ENCODE measurements at places on chromosomes 13 and 19.

DNA sequence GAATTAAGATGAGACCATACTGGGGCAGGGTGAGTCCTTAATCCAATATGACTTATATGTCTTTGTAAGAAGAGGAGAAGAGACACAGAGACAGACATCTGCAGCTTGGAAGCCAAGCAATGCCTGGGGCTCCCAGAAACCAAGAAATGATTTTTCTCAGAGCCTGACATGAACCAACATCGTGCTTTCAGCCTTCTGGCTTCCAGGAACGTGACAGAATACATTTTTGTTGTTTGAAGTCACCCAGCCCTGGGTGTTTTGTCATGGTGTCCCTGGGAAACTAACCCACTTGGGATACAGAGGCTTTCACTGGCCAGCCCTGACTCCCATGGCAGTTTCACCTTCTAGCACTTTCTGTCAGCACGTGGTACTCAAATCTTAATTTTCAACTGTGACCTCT is 95.3 kb upstream of the SLC10A2 start:
- DNase-seq, result no peak

DNA sequence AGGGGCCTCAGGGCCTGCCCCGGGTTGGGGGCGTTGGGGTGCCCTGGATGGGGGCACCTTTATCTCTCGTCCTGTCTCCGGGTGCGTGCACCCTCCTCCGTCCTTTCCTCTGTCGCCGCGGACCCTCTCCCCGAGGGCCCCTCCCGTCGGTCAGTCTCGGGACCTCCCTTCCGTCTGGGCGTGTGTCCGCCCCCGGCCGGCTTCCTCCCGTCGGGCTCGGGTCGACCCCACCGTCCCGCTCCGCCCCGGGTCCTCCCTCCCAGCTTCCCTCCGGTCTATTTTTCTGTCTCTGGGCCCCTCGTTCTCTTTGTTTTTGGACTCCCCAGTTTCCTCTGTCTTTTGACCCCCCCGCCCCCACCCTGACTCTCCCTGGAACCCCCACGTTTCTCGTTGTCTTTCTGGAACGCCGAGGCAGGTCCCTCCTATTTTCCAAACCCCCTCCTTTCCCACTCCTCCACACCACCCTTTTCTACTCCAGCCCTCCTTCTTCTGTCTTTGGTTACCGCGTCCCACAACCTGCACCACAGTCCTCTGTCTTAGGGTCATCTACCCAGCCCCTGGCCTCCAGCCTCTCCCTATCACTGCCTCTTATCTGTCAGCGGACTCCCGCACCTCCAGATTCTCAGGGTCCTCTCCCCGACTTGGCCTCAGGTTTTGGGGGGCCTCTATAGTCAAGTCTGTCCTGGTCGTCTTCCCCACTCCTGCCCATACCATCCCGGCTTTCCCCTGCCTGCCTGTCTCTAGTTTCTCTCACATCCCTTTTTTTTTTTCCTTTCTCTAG is 757 bp downstream of the EGLN2 start:
- DNase-seq, result no peak

- DNase-seq, result no peak
These were observed 87.6 kb downstream of the CAB39L start for GRCh38 chr13:49356223-49356622.

DNA sequence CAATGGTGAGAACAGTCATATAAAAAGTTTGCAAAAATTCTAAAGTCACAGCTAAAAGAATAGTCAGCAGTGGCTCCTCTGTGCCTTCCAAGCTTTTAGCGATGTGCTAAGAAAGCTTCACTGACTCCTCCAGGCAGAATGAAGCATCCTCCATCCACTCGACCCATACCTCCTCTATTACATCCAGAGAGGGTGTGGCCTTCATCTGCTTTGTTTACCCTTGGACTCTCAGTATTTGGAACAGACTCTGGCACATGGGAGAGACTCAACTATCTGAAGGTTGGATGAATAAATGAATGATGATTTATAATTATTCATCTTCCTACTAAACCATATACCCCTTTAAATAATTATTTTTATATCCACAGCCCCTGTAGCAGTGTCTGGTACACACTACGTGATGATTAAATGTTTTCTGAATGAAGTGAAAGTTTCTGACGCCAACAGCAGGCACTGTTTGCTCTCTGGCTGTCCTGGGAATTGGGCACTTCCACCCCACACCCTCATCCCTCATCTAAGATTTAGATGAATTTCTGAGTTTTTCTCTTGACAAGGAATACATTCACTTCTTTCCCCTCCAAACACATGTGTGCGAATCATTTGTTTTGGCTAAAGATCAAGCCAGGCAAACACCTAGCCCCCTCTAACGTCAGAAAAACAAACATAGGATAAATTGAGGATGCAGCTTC is 93.9 kb downstream of the NUFIP1 start:
- DNase-seq, result no peak

DNA sequence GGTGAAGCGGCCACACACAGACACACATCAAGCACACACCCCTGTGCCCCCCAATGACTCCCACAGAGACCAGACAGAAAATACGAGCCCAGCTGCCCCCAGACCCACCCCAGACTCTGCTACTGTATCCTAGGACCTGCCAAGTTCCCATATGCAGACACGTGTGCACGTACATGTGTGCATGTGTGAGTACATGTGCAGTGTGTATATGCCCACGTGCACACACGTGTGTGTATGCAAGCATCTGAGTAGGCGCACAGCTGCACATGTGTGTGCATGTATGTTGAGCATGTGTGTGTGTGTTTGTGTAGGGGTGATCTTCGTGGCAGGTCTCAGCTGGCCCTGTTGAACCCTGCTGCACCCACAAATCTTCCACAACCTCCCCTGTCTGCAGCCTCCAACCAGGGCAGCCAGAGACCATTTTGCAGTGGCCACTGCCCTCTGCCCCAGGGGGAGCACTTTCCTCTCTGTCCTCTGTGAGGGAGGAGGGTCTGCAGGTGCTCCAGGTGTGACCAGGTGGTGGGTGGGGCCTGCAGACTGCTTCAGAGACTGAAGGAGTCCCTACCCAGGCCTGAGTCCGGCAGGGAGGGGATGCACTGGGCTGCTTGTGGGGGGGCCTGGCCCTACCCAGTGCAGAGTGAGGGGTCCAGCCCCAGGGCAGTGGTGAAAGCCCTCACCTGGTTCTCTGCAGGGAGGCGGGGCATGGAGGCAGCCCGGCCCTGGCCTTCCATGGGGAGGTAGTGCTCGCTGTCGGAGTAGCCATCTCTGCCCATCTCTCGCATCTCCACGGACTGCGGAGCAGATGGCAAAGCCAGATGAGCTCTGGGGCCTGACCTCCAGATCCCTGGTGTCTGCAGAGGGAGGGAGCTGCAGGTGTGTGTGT is 61.5 kb downstream of the IER2 start:
- no peak for DNase-seq

GRCh38 chr13:98651744-98652143 is 74.8 kb upstream of the STK24 start:
- no peak for DNase-seq

DNA sequence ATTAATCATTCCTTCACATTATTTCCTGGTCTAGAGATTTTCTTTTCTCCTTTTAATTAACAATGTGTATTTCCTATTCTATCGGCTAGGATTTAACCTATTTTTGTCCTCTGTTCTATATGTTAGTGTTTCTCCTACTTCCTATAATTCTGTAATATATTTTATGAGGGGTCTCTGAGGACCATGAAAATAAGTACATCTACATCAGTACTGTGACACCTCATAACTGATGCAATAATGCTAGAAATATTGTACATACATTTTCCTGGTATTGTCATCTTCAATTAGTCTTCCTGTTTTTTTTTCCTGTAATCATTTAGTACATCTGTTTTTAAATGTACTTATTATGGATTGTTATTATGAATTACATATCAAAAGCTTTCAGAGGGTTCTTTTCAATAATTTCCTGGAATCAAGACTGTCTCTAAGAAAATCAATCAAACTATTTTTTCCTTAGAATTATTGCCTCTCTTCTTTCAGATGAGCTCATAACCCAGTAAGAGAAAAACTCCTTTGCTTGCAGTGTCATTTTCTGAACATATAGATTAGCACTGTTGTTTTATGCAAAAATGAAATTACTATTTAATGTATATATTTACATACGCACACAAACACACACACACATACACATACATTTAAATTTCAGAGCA is 1004.3 kb downstream of the SLITRK5 start:
- DNase-seq, result no peak

DNA sequence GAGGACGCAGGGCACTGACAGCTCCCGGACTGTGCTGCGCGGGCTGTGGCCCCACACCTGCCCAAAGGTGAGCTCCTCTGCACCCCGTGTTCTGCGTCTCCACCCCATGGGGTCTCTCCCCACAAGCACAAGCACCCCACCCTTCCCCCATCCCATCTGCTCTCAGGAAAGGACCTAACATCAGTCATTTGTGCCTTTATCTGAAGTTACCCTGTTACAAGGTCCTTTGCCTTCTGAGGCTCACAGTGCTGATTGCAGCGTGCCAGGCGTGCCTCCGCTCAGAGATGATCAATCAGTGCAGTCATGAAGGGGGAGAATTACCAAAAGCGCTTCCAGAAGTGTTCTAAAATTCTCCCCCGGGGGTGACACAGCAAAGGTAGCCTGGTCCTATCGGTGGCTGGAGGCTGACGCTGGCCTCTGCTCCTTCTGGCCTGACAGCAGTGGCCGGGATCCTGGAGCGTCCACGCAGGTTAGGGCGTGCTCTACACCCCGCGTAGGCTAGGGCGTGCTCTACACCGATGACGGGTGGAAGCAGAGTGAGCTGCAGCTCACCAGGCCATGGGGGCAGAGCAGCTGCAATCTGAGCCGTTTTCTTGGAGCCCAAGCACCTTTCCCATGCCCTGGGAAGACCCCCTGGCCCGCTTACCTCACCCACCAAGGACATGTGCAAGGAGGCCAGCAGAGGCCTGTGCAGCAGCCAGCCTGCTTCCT is 84.7 kb upstream of the TM9SF2 start:
- no peak for DNase-seq

DNA sequence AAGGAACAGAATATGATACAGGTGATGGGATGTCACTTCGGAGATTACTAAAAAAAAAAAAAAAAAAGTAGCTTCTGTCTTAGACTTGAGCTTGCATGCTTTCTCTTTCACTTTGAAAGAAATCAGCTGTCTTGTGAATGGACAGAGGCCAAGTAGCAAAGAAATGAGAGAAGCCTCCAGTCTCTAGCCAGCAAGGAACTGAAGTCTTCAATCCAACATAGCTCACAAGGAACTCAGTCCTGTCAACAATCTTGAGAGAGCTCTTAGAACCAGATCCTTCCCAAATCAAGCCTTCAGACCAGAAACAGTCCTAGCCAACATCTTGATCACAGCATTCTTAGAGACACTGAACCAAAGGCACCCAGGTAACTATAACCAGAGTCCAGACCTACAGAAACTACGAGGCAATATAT is 7.7 kb downstream of the N4BP2L2 start:
- no peak for DNase-seq

DNA sequence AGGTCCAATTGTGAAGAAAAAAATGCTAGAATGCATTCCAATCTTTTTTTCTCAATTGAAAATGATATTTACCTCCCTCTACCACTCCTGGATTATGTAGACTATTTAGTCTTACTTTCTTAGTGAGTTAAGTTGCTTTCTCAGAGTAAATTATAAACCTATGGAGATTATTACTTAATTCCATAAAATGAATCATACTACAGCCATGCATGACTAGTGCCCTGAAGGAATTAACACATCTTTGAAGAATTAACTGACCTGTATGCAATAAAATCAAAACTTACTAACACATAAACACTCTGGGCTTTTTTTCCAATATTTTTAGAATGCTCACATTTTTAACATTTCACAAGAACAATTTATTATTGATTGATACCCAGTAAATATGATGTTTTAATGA is 379.4 kb upstream of the DACH1 start:
- no peak for DNase-seq

- peak; percentile 46 for DNase-seq
These were observed 1.1 kb downstream of the DACH1 start for GRCh38 chr13:71865874-71866334.

- DNase-seq, result no peak
These were observed 156.6 kb downstream of the TM9SF2 start for GRCh38 chr13:99657848-99658260.

DNA sequence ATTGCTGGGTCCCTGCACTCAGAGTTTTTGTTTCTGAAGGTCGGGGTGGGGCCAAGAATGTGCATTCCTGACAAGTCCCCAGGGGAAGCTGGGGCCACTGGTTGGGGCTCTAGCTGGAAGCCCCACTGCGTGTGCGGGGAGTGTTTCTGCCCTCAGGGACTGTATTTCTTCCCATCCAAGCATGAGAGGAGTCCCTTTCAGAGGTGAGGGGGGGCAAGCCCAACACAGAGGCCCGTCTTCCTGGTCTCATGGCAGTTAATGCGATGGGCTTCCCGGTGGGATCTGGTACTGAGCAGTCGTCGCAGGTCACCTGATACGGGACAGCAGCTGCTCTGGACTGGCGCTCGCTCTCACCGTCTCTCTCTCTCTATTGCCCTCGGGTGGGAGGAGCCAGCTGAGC is 50.4 kb downstream of the GPR12 start:
- no peak for DNase-seq

DNA sequence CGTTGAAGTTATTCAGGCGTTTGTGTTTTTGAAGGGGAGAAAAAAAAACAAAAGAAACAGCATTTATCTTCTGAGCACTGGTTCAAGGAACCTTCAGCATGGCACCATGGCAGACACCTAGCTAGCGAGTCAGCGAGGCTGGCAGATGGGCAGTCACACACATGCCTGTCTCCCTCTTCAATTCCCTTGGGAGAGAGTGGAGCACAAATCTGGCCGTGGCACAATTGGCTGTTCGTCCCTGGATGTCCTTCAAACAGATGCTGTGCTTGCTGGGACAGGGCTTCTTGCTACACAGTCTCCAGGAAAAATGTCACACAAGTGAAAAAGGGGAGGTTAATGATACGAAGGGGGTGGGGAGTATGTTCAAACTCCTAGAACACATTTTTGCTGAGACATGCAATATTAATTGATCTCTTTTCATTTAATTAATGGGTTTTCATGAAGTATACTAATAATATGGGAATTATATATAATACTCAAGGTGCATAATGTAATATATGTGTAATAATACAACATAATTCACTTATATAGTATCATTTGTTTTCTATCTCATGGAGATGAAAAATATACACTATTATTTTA is 1674.5 kb upstream of the SLC10A2 start:
- DNase-seq, result no peak

DNA sequence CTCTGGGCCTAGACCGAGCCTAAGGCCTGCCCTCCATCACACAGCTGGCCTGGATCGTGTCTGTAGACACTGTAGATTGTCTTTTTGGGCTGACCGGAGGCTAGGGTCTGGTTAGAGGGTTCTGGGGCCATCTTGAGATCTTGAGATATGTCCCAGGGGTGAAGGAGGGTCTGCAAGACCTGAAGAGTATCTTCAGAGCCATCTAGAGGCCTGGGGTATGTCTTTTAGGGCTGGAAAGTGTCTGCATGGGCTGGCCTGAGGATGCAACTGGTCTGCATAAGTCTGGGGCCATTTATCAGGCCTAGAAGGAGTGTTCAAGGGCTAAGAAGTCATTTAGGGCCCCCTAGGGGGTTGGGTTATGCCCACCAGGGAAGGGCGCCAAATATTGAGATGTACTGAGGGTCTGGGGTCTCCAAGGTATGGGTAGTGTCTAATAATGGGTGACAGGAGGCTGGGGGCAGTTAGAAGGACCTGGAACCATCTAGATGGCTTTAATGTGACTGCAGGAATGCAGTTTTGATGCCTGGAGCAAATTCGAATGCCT is 555 bp downstream of the SCAF1 start:
- DNase-seq, result no peak

- DNase-seq, result no peak
These were observed 18.7 kb upstream of the AURKC start for GRCh38 chr19:57212109-57212508.

- peak; percentile 17 for DNase-seq
These were observed 10.5 kb downstream of the STOML3 start for GRCh38 chr13:38979891-38980749.

- DNase-seq, result no peak
These were observed 133.8 kb downstream of the MRPL57 start for GRCh38 chr13:21310220-21310619.

GRCh38 chr13:30421093-30422053 is 920 bp upstream of the UBE2L5 start:
- DNase-seq, result peak; percentile 51

Data from caudate nucleus (tissue), 63 donors.